ENCODE measurements at places on chromosomes 2 and 18.

DNA sequence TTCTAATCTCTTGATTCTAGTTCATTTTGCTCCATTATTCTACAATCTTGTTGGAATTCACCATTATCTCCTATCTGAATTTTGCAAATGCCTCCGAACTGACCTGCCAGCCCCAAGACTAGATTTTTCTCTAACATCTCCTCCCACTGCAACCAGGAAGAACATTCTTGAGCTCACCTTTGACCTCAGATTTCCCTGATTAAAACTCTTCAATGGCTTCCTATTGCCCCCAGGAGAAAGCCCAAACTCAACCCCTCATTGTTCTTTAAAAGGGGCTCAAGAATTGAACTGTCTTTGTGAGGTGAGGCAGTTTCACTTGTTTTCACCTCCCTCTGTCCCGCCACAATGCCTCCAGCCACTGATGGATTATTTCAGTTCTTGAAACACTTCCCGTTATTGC lies 784.6 kb upstream of the ZEB2 start:
- DNase-seq = no peak

DNA sequence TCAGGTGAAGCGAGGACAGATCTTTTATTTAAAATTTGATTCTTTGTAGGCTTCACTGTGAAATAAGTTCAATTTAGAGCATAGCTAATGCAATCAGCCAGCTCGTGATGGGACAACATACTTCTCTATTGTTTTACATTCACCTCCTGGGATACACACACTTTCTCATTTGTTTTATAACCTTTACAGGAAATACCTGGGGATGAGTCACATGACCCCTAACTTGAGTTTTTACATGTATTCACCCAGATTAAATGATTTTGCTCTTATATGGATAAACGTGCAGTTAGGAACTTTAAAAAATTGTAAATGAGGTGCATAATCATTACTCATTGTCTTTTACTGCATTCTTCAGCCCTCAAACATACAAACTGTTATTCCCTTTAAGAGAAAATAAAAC lies 152.1 kb downstream of the NEDD4L start:
- no peak for DNase-seq

- DNase-seq = no peak
These were observed 3.0 kb downstream of the LRRFIP1 start for GRCh38 chr2:237630216-237631000.

- no peak for DNase-seq
These were observed 12.3 kb upstream of the CTLA4 start for GRCh38 chr2:203855274-203855673.

GRCh38 chr18:5601188-5601624 lies 57.4 kb upstream of the EPB41L3 start:
- no peak for DNase-seq

DNA sequence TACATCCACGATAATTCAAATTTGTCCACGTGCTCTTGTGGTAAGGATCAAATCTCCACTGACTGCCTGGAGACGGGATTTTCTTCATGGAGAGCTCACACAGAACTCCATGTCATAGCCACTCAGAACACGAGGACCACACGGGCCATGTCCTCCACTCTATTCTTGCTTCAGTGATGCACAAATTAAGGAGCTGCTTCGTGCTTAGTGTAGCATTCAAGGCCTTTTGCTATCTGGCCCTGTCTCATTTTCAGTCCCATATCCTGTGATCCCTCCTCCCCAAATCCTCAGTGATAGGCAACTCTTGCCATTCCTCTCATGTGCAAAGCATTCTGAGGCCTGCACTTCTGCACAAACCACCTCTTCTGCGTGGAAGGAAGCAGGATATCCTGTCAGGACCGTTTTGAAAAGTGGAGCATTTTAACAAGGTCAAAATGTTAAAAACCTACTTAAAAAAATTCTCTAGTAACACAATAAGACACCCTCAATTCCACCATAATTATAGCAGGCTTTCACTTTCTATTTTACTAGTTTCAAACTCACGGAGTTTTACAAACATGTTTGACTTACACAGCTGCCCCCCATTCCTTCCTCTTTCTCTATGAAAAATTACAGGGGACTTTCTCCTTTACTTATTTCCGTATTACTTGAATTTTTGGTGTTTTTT lies 35.2 kb downstream of the ST3GAL5 start:
- no peak for DNase-seq

Data from C1 segment of cervical spinal cord (tissue), 14 donors.